Posterior cingulate gyrus (tissue), 11 donors: ENCODE measurements at places on chromosomes 1 and 21.
A peak's percentile ranks its signal among the peaks of the same experiment; 100 is the strongest.

GRCh38 chr1:183272390-183272848, 86.4 kb downstream of the LAMC2 start:
- DNase-seq, result no peak

GRCh38 chr1:157219600-157219999, 81.4 kb upstream of the ETV3 start:
- no peak for DNase-seq

DNA sequence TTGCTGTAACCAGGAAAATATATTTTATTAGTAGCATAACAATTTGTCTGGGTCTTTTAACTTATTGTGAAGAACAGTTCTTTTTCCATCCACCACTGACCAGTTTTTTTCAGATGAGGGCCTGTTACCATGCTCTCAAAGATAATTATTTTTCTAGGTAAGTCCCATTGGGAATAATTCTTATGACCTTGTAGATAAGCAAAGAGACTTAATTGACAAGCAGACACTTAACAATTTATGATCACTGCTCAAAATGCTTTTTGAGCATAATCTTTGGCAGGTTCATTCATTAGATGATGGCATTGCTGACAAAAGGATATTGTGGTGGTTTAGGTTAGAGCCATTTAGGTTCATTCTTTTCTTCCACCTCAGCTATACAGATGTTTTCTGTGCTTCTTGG, 6.6 kb downstream of the SNX27 start:
- no peak for DNase-seq

DNA sequence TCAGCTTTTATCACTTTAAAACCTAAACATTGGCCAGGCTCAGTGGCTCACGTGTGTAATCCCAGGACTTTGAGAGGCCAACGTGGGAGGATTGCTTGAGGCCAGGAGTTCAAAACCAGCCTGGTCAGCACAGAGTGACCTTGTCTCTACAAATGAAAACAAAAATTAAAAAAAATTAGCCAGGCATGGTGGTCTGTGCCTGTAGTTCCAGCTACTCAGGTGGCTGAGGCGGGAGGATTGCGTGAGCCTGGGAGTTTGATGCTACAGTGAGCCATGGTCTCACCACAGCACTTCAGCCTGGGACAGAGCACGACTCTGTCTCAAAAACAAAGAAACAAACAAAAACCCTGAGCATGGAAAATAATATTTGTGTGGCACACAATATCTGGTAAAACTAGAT, 143.5 kb upstream of the HNRNPU start:
- no peak for DNase-seq

DNA sequence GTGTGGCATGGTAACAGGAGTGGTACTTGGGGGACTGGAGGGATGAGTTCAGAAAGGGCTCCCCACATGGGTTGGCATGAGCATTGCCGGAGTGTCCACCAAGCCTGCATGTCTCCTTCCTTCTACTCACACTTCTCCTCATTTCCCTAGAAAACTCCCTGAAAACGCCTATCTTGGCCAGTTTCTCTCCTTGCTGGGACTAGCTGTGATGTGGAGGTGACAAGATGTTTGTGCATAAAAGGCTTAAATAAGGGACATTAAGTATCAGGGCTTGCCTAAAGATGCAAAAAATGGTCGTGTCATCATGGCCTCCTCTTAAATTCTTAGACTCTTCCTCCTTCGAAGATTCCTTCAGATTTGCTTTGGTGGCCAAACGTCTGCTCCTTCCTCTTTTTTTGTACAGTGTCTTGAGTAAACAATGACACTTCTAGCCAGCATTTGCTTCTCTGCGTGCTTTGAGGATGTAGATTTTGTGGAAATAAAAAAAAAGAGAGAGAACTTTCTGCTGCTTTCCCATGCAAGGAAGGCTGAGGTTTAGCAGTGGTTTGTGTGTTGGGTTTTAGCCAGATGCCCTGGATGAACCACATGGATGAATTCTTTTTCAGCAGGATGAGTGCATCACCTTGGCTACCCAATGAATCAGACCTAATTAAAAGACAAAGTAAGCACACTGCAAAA, 239.1 kb upstream of the IRF2BP2 start:
- no peak for DNase-seq

DNA sequence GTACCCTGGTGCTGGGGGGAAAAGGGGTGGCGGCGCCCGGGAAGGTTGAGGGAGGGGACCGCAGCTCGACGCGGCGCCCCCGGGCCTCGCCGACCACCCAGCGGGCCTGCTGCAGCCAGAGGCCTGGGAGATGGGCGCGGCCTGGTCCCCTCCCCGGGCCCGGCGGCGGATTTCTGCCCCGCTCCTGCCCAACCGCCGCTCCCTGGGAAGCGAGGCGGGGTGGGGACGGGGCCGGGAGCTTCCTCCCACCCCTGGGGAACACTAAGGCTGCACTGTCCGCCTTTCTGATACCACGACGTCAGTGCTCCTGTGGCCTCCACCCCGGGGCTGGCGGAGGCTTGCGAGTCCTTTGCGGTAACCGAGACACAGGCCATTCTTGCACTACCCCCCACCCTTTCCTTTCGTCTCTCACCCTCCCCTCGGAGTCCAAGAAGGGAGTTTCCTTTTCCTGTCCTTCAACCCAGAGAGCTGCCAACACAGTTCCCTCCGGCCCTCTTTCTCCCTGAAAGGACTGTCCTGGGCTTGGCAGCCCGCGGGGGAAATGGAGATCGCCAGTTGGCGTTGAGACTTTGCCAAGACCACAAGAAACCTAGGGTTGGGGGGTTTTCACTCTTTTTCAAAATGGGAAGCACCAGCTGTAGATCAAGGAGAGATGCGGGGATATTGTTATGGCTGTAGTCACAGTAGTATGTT, 742 bp downstream of the SH3GLB1 start:
- DNase-seq, result peak; percentile 77

- DNase-seq, result no peak
These were observed 10.6 kb upstream of the RRP15 start for GRCh38 chr1:218274511-218274910.

DNA sequence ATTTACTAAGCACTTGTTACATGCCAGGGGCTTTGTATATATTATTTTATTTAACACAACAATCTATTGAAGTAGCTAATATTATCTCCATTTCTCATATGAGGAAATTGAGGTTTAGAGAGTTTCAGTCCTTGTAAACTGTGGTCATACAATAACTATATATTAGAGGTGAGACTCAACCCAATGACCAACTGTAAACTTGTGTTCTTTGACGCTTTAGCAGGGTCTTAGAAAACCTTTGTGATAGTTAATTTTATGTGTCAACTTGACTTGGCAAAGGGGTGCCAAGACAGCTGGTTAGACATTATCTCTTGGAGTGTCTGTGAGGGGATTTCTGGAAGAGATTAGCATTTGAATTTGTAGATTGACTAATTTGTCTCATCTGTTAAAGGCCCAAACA, 252.4 kb upstream of the B3GALT2 start:
- DNase-seq, result no peak

DNA sequence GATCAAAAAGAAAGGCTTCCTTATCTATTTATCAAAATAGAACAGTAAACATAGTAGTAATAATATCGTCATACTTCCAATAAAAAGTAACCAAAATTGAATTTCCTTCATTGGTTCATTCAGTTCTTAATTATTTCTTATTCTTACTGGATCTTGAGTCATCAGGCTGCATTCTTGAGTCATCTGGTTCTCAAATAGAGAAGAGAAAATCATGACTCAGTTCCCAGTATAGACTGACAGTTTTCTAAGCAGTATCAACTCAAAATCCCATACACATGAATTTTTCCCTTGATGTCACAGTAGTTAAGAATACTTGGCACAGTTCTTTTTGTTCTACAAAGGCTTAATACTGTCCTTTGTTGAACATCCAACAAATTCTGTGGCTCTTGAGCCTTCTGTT, 626.9 kb upstream of the ADGRL4 start:
- no peak for DNase-seq

GRCh38 chr1:88552226-88552625, 131.8 kb upstream of the PKN2 start:
- DNase-seq, result no peak

DNA sequence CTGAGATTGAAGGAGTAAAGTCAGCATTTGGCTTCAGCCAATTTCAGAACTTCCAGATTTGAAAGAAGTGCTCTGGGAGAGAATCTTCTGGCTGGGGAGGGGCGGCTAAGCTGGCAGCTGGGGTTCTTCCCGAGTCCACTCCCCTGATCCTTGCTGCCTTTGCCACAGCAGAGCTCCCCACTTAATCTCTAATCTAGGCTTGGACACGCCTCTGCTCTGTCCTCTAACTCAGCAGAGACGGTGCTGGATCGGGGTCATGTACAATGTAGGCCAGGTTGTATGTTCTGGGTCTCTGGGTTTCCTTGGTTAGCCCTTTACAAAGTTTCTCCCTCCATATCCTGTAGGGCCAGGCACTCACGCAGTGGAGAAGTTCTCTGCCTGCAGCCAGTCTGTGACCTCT, 10.1 kb upstream of the GSTM3 start:
- DNase-seq, result no peak

DNA sequence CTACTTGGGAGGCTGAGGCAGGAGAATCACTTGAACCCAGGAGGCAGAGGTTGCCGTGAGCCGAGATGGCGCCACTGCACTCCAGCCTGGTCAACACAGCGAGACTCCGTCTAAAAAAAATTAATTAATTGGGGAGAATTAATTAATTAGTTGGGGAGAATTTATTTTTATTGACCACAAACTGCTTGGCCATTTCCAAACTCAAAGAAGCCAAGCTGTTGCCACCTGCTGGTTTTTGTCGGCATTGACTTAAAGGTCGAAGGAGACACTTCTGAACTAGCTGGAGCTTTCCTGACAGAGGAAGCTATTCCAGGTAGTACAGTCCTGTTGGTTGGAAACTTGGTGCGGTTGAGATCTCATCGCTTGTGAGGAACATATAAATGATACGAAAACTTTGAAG, 13.1 kb downstream of the MAP1LC3C start:
- DNase-seq, result no peak

DNA sequence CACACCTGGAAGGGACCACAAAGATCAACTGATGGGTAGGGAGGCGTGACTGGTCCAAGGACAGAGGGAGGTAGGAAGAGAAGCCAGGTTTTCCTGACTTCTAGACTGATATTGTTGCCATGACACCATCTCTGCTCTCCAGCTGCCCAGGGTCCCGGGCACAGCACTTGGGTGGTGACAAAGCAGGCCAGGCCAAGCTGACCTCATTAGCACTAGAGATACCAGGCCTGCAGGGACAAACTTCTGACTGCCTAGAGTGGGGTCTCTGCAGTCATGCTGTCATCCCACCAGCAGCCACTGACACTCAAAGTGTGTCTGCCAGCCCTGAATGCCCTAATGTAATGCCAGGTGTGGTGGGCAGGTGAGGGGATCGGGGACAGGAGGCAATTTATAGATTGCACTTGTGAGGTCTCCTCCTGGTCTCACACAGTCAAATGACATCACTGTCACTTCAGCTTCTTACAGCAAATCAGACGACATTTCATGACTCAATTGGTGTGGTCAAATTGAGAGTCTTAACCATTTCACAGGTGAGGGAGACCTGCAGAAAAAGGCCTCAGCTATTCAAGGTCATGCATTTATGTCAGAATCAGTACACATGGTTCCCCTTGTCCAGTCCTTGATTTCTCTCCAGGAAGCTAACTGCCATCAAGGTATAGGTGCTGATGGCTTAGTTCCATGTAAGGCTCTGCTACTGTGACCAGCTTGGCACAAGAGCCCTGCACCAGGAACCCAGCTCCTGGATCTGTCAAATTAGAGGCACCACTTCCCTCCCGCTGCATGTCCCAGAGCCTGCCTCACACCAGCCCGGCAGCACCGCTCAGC, 2.7 kb downstream of the SLC9A1 start:
- DNase-seq, result no peak
